ENCODE measurements at places on chromosomes 7 and 10. TPM values are rescaled to one million over a fixed set of nuclear protein-coding genes. Genes with fewer than 3 reads are reported as not detected.

DNA sequence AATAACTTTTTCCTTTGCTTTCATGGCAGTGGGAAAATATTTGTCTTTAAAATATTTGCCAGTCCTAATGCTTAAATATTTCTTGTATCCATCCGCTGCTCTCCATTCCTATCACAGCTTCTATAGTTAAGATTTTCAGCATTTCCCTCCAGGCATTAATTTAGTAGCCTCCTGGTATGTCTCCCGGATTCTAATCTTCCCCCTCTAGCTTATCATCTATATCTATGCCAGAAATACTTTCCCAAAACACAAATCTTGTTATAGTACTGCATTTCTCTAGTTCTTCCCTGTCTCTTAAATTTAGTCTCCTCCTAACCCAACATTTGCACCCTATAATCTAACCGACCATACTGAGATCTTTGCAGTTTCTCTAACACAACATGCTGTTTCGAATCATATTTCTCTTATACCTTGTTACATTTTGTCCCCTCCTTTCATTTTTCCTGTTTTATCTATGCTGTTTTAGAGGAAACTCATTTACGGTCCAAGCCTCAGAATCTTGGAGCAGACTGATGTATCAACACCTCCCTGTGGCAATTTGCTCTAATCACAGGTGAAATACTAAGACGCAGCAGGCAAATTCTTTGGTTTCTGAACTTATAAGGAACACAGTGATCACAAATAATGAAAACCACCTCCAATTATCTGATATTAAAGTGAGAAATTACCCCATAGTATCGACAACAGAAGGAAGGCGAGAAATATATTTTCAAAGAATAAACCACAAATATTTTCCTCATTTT is 10.3 kb downstream of the CNTNAP2 start:
- no peak for DNase-seq

DNA sequence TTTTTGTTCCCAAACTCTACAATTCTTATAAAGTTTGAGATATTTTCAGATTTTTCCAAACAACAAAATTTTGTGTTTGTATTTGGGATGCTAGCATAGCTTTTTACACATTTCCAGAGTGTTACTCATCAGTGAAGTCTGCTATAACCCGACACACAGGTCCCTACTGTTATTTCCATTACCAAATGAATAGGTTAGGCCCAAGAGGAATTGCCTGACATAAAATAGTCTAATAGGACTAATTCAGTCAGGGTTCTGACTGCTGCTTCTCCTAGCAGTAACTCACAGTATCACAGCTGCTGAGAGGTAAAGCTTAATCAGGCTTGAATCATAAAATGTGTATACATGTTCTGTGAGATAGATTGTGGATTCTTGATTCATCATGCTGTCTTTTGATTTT is 49.1 kb upstream of the STRIP2 start:
- DNase-seq = no peak

DNA sequence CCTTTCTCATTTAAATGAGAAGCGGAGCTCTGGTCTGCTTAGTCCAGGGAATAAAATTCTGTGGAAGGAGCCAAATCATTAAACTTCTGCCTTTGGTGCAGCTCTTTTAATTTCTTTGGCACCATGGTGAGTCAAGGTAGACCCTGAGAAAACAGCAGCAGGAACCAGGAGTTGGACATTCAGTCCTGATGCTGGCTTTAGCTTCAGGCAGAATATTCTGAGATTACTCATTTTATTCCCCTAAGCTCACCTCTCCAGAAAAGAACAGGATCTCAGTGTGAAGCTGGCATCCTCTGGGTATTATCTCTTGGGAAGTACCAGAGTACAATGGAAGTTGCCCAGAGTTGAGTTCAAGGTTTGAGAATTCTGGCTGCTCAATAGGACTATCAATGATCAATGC is 211.6 kb upstream of the NRP1 start:
- DNase-seq = no peak

- no peak for DNase-seq
These were observed 313.2 kb downstream of the AHR start for GRCh38 chr7:17611611-17612010.

GRCh38 chr10:111551001-111551400 is 474.2 kb downstream of the ADRA2A start:
- DNase-seq = no peak

- DNase-seq = no peak
These were observed 139.0 kb upstream of the ASAH2 start for GRCh38 chr10:50390302-50390701.

DNA sequence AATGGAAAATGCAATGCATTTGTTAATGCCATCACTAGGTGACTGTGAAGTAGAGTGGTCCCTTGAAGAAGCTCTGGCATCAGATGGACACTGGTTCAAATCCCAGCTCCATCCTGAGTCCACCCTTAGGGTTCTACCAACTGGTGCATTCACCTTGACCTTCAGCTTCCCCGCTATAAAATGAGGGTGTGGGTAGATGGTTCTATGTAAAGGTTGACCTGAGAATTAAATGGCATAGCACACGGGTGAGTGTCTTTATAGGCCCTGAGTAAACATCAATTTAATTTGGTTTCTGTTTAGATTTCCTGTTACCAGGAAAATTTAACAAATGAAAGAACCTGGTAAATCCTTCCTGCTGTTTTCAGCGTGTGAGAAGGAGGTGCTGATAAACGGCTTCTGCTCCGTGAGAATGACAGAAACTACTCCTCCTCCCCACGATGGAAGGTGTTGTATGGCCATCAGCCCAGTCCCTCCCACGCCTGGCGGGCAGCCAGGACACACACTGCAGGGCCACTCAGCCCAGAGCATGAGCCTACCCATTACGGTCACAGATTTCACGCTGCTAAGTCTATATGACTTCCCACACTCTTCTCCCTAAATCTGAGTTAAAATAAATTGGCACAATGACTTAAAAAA is 210.1 kb downstream of the TNS3 start:
- peak; percentile 88 for DNase-seq

Gene TAS2R5
- 0.47 TPM for total RNA-seq

Gene SPDYE16
- 0.22 TPM for total RNA-seq

Gene BTBD16
- total RNA-seq = not detected
